GM12865 (cell line): ENCODE measurements at places on chromosomes 13 and 19.
A peak's percentile ranks its signal among the peaks of the same experiment; 100 is the strongest.

GRCh38 chr19:2336528-2337328 is 8.2 kb downstream of the SPPL2B start:
- DNase-seq = no peak

GRCh38 chr13:29436291-29436690 is 159.2 kb downstream of the SLC7A1 start:
- no peak for DNase-seq

DNA sequence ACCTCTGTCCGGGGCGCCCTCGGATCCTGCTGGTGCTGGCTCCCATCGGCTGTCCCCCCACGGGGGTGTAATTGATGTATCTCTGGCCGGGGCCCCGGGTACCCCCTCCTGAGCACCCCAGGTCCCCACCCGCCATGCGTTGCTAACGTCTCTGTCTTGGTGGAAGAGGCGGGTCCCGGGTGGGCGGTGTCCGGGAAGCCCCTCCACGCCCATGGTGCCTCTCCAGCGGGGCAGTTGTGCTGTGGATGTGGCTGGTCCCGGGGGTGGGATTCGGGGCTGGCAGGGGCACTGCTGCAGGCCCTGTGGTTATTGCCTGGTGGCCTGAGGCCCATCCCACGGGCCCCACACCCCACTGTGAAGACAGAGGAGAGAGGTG is 4.9 kb downstream of the DIRAS1 start:
- DNase-seq = no peak

DNA sequence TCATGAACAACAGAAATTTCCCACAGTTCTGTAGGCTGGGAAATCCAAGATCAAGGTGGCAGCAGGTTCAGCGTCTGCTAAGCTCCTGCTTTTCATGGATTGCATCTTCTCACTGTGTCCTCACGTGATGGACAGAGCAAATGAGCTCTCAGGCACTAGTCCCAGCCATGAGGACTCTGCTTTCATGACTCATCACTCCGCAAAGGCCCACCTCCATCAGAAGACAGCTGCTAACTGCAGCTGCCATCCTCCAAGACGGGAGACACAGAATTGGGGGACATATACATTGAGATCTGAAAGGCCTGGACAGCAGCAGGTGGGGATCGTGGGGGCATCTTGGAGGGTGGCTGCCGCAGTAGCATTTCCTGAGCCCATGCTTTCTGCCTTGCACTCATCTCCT is 44.4 kb upstream of the SPATA13 start:
- DNase-seq = no peak

DNA sequence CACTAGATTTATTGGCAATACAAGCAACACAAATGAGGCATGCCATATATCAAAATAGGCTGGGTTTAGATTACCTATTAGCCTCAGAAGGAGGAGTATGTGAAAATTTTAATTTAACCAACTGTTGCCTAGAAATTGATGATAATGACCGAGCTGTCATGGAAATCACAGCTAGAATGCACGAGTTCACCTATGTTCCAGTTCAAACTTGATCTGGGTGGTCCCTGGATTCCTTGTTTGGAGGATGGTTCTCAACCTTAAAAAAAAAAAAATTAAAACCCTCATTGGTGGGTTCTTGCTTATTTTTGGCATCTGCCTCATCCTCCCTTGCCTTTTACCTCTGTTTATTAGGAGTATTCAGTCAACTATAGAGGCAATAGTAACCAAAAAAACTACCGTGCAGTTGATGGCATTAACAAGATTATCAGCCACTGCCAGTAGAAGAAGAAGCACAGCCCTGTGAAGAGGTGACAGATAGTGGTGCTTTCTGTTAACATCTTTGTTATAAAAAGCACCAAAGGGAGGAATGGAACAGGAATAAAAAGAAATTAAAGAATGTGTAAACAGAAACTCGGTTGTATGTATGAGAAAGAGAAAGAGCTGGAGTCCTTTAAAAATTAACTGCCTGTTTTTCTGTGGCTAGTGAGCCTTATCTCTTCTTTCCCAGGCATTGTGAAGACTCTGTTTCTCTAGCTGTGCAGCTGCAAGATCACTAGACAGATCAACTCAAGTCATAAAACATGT is 106.4 kb downstream of the ZNF429 start:
- no peak for DNase-seq

DNA sequence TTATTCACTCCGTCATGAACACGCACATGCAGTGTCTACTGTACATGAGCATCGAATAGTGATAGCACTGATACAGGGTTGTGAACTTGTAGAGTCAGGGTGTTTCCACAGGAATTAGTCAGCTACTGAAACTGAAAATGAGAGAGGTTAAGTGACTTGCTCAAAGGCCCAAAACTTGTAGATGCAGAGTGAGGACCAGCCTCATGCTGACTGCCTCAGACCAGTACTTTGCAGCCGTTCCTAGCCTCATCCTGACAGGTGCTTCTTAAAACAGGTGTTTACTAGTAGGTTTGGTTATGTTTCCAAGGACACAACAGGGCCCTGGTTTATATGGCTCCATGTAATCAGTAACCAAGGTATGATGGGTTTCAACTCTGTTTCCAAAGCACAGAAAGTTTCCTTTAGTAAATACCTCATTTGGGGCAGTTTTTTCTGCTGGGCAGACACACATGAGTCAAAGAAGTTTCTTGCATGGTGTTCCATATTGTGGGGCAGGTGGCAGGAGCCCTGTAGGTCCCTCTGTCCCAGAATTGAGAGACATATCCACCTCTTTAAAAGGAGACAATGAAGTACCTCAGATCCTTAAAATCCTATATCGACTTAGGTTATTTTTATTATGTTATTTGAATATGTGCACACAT is 16.0 kb downstream of the FGF9 start:
- peak; percentile 81 for DNase-seq

- peak; percentile 95 for DNase-seq
Observed at GRCh38 chr19:18542941-18543813, at the start of gene FKBP8. TSS of gene FKBP8 (minus strand) at chr19:18543573. CDS start at chr19:18541970, 1,603 bp downstream.

DNA sequence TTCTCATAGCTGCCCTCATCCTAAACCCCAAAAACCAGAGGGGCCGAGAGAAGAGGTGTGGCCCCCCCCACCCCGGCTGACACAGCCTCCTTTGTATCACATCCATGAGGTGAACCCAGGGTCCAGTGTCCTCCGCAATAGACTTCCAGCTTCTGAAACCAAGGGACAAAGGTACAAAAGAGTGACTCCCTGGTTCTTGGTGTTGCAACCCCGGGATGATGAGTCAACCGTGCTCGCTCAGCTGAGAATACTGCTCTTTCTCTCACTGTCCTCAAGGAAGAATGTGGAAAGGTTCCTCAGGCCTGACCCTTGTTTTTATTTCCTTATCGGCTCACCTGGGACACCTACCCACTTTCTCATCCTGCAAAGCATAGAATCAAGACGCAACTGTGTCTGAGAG is 5.5 kb downstream of the SLC15A1 start:
- DNase-seq = no peak

DNA sequence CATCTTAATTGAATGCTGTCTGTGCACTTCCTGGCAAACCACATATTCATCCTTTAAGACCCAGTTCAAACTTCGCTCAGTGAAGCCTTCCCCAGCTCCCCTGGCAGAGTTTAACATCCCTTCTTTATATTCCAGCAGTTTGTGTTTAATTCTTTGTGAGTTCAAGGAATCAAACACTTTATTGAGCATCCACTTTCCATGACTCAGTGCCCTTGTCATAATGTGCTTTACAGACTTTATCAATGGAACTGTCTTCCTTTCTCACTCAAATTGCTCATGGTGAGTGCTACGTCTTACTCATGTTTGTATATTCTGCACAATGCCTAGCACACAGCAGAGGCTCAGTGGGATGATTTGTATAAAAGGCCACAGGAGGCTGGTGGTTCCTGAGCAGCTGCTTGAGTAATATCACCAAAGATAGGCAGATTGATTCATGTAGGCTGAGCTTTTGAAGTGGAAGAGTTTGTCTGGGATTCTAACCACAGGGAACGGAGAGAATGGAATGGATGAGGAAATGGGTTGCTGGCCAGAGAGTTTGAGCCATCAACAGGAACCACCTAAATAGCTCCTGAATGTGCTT is 44.2 kb downstream of the SERTM1 start:
- DNase-seq = no peak

DNA sequence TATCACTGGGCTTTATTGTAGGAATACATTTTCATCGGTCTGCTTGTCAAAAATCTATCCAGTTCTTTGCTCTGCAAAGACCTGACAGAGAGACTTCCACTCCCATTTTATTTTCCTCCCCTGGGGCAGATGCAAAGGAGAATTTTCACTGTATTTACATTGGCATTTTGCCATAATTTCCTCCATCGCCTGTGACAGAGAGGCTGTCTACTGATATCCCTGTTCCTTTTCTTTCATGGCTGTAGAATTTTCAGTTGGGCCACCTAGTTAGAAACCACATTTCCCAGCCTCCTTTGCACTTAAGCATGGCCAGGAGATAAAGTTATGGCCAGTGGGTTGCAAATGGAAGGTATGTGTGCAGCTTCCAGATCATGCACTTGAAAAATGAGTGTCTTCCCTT is 89.3 kb downstream of the NUFIP1 start:
- no peak for DNase-seq

DNA sequence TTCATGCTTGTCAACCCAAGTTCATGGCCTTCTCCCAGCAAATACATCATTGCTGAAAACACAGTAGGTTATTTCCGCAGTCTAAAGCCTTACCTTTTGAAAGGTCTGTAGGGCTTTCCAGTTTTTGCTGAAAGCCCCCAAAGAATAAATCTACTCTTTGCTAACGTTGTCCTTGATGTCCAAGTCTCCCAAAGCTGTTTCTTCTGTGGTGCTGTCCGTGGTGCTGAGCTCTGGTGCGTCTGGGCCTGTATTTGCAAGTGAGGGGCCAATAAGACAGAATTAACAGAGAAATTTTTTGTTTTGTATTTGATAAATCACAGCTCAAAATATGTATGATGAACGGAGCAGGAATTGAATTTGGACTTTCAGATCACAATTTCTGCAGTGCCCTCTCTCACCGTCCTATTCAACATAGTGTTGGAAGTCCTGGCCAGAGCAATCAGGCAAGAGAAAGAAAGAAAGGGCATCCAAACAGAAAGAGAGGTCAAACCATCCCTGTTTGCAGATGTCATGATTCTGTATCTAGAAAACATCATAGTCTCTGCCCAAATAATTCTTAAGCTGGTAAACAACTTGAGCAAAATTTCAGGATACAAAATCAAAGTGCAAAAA is 9.8 kb upstream of the LGALS16 start:
- DNase-seq = peak; percentile 38

- no peak for DNase-seq
Observed at GRCh38 chr19:2569596-2570465, 93.9 kb downstream of the GADD45B start.

DNA sequence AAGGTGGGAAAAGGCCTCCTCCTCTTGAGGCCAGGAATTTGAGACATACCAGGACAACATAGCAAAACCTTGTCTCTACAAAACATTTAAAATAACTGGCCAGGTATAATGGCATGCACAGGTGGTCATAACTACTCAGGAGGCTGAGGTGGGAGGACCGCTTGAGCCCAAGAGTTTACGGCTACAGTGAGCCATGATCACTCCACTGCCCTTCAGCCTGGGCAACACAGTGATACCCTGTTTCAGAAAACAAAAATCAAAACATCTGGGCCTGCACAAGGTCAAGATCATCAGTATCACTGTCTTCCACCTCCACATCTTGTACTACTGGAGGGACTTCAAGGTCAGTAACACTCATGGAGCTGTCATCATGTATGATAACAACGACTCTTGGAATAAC is 742.7 kb upstream of the GPC6 start:
- no peak for DNase-seq

DNA sequence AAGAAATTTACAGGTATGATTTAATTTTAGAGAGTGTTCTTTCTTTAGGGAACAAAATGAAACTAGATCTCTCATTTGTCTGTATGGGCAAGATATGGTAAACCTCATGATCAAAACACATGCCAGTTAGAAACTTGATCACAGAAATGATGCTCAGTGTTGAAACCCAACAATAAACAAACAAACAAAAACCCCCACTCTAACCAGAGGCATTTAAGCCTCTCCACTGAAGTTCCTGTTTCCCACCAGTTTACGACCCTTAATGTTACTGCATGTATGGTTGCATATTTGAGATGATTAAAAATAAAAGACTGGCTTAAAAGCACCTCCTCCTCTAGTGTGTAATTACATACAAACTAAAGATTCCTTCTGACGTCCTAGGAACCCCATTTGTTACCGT is 293.3 kb upstream of the MAB21L1 start:
- no peak for DNase-seq

- peak; percentile 79 for DNase-seq
Observed at GRCh38 chr19:15378534-15379082, 979 bp downstream of the AKAP8 start.

DNA sequence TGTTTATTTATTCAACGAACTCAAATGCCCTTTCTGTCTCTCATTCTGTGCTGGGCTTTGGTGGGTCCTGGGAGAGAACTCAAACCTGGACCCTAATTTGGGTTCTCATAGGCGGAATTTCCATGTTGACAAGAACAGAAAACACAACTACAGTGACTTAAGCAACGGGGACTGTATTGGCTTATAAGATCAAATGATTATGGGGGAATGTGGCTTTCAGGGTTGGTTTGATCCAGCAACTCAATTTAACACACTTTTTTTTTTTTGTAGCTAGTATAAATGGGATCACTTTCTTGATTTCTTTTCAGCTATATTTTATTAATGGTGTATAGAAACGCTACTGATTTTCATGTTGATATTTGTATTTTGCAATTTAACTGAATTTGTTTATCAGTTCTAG is 9.9 kb downstream of the FCHO1 start:
- DNase-seq = no peak

GRCh38 chr13:107865318-107865575 is 350.1 kb downstream of the LIG4 start:
- no peak for DNase-seq

DNA sequence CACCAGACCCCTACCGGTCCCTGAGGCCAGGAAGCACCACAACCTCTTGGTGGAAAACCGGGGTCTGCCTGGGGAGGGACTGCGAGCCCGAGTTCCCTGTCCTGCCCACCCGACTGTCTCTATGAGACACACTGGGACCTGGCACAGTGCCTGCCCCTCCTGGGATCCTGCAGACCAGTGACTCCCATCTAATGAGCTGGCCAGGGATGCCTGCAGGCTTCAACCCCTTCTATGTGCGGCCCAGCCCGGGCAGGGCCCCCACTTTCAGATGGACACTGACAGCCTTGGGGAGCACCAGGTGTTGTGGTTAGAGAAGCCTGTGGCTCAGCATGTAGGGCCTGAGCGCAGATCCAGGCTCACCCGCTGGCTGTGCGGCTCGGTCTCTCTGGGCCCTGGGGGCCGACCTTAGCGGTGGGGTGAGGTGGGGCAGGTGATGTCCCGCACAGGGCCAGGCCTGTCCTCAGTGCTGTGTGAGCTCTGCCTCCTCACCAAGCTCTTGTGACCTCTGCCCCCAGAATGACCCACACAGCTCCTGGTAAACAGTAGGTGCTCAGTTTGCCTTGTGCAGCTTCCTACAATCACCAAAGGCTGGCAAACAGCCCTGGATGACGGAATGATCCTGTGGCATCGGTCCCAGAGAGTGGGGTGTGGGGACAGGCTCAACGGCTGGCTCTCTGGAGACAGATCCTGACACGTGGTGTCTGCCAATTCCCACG is 17.9 kb upstream of the CACTIN start:
- no peak for DNase-seq

DNA sequence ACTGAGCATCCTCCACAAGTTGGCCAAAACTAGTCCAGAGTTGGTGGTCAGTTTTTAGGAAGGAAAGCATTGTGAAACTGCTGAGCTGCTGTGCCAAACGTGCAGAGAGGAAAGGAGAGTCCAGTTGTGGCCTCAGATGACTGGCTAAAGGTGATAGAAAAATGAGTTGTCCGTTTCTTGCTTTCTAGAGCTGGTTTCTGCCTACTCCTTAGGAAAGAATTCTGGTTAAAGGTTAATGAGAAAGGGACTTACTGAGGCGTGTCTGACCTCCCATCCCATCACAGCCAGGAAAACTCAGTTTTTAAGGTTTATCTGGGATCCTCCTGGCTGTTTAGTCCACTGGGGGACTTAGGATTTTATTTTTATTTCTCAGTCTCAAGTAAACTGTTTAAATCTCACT is 1186.3 kb downstream of the UQCRFS1 start:
- DNase-seq = peak; percentile 16
